Stimulated activated CD4-positive, alpha-beta T cell treated with anti-CD3 and anti-CD28 coated beads, Interleukin-2, amount 100 ng/mL, for 4 hours (primary cell): ENCODE measurements at places on chromosomes 4 and X.

- DNase-seq = peak; percentile 25
Observed at GRCh38 chr4:24470666-24471485, 113.5 kb downstream of the DHX15 start.

DNA sequence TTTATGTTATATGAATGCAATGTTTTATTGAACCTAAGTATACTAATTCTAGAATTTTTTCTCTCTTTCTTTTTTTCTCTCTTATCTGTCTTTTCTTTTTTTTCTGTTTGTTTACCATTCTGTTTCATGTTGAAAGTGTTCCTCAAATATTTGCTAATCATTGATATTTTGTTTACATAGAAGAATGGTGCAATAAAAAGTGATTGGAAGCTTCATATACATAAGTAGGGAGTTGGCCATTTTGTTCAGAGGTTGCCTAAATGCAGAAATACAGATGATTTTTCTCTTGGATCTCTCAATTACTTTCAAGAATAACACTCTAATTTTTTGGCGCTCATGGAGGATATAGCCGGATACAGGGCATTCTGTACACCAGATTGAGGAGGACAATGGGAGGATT lies 5.7 kb upstream of the SERTM2 start:
- DNase-seq = no peak

DNA sequence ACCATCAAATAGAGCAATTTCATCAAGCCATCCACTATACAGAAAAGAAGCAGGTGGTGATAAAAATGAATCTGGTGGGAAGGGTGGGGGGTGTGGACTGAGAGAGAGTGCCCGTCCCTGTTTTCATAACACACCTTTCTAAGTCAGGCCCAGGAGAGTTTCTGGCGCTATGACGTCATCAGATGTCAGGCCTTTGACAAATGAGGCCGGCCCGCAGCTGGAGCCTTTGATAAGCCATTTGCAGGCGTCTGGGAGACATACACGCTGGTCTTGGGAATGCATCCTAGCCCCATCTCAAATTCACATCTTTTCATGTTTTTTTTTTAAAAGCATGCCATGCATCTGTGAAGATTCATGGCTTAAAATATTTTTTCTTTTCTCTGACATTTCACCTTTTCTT lies 404.5 kb downstream of the BCOR start:
- DNase-seq = no peak

GRCh38 chr4:174907508-174907907 lies 10.7 kb upstream of the ADAM29 start:
- no peak for DNase-seq

DNA sequence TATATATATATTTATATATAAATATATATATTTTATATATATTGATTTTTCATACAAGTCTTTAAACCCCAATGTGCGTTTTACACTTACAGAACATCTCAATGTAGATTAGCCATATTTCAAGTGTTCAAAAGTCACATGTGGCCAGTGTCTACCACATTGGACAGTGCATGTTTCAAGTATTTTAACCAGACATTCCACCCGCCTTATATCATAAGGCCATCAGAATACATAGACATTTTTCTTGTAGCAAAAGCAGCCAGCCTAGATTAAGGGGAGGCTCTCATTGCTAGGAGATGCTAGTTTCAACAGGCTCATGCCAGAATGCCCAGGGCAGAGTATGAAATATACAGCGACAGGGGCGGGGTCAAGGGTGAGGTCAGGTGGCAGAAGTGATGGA lies 202.0 kb downstream of the NR3C2 start:
- DNase-seq = no peak

DNA sequence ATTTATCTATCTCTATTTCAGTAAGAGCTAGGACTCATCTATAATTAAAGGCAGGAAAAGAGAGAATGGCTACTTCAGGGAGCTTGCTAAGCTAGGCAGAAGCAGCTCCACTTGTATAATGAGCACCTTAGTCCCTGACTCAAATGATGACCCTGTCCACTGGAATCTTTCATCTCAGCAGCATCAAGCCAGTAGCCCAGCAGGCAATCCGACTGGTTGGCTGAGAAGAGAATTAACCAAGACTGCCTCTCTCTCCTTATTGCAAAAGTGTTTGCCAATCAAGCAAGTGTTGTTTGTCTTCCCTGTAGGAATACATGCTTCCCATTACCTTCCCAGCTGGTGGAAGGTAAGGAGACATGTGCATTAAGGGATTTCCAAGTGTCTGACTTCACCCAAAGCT lies 3.9 kb upstream of the SPOCK3 start:
- DNase-seq = no peak

- DNase-seq = no peak
Observed at GRCh38 chr4:173490256-173490655, 39.8 kb downstream of the HAND2 start.

- no peak for DNase-seq
Observed at GRCh38 chr4:26937567-26937966, 76.9 kb downstream of the STIM2 start.

GRCh38 chrX:1903236-1903935 lies 288.5 kb downstream of the ASMT start:
- no peak for DNase-seq

- no peak for DNase-seq
Observed at GRCh38 chr4:48022192-48022799, 5.7 kb downstream of the NIPAL1 start.

- no peak for DNase-seq
Observed at GRCh38 chrX:11351375-11352295, 58.4 kb downstream of the AMELX start.

- no peak for DNase-seq
Observed at GRCh38 chr4:109878355-109878754, 30.4 kb downstream of the LRIT3 start.

- peak; percentile 49 for DNase-seq
Observed at GRCh38 chr4:98482847-98483806, 175.3 kb downstream of the TSPAN5 start.

DNA sequence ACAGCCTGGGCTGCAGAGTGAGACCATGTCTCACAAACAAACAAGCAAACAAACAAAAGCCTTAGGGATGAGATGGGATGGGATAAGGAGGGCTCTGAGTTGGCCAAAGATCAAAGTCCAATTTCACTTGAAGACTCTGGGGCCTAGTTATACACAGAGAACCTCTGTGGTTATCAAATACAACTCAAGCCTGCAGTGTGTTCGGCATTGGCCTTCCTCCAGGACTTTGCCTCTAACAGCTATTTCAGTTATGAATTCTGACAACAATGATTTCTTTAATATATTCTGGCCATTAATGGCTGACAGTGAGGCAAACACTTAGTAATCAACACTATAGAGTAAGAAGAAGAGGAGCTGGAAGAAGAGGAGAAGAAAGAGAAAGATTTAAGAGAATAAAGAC lies 171.1 kb downstream of the PDGFRA start:
- no peak for DNase-seq

- DNase-seq = no peak
Observed at GRCh38 chr4:26877406-26877805, 16.8 kb downstream of the STIM2 start.

- DNase-seq = no peak
Observed at GRCh38 chr4:27928761-27929540, 1068.3 kb downstream of the STIM2 start.

DNA sequence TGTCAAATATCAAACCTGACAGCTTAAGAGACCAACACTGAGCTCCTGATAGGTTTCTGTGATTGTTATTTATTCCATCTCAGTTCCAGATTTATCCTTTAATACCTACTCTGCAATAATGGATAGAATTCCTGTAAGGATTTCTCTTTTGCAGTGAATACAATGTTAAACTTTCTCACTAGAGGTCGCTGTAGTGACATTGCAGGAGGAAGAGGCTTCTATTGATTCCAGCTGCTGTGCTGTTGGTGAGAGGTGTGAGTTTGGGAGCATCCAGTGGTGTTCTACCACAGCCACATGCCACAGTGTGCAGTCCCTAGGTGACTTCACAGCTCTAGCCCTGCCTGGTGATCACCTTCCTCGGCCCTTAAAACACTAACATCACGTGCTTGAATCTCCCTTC lies 34.6 kb upstream of the DCAF8L2 start:
- no peak for DNase-seq

DNA sequence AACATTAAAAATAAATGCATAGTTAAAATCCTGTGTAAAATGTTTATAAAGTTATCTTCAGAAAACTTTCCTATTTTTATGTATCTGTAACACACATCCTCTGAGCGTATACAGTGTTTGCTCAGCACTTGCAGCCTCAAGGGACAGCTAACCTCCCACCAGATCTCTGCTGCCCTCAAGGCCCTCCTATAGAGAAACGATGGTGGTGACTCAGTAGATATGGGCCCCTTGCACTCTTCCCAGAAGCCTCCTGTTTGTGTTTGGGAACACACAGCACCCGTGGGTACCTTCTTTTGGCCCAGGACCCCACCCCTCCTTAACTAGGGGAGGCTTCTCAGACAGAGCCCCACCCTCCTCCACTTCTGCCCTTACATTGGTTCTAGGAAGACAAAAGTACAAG lies 26.7 kb downstream of the PJA1 start:
- no peak for DNase-seq

DNA sequence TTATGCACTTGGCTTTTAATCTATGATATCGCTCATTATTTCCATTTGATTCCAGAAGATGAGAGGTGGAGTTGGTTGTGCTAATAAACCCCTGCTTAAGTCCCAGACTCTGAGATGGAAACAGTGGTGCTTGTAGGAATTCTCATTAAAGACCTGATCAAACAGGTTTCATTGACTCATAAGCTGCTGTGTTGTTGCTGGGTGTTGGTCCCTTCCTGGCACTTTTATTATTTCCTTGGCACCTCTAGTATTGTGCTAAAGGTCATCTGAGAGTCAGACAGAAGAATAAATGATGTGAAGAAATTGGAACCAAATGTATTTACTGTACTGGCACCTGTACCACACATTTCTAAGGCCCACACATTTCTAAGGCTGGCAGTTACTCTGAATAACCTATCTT lies 544.7 kb upstream of the NR3C2 start:
- no peak for DNase-seq

GRCh38 chr4:30726090-30726675 lies 6.0 kb downstream of the PCDH7 start:
- no peak for DNase-seq

- no peak for DNase-seq
Observed at GRCh38 chr4:17939054-17939453, 82.5 kb downstream of the LCORL start.

GRCh38 chrX:40298572-40299479 lies 201.1 kb upstream of the BCOR start:
- no peak for DNase-seq

GRCh38 chr4:48295116-48295515 lies 25.5 kb upstream of the TEC start:
- no peak for DNase-seq

- DNase-seq = no peak
Observed at GRCh38 chr4:89837385-89837992, 528 bp upstream of the SNCA start.

DNA sequence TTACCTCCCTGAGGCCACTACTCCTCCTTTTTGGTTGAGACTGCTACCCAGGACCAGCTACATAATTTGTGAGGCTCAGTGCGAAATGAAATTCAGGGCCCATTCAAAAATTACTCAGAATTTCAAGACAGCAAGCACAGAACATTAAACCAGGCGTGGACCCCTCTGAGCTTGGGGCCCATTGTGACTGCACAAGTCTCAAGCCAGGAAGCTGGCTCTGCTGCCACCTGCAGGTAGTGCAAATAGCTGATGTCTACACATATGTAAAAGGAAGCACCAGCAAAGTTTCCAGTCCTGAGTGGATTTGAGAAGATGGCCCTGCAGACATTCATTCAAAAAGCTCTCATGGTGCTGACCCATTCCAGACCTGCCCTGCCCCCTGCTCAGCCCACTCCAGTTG lies 213.4 kb upstream of the LNX1 start:
- DNase-seq = no peak

DNA sequence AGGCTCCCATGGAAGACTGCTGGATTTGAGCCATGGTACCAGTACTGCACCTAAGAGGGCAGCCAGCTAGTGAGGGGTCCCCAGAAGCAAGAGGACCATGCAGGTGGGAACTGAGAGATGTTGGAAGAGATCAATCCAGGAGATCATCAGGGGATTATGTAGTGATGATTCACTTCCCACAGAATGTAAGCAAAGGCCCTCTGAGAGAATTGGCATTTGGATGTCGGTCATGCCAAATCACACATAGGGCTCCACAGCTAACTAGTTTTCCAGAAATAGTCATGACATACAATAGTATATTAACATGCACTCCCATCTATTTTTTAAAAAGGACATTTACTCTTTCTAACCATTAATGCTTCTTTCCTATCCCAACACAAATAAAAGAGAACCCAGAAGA lies 112.5 kb downstream of the RASGEF1B start:
- no peak for DNase-seq

GRCh38 chrX:18286322-18286831 lies 65.7 kb upstream of the BEND2 start:
- no peak for DNase-seq
